ENCODE measurements at places on chromosomes 6 and 20. TPM values are rescaled to one million over a fixed set of nuclear protein-coding genes. Genes with fewer than 3 reads are reported as not detected.

DNA sequence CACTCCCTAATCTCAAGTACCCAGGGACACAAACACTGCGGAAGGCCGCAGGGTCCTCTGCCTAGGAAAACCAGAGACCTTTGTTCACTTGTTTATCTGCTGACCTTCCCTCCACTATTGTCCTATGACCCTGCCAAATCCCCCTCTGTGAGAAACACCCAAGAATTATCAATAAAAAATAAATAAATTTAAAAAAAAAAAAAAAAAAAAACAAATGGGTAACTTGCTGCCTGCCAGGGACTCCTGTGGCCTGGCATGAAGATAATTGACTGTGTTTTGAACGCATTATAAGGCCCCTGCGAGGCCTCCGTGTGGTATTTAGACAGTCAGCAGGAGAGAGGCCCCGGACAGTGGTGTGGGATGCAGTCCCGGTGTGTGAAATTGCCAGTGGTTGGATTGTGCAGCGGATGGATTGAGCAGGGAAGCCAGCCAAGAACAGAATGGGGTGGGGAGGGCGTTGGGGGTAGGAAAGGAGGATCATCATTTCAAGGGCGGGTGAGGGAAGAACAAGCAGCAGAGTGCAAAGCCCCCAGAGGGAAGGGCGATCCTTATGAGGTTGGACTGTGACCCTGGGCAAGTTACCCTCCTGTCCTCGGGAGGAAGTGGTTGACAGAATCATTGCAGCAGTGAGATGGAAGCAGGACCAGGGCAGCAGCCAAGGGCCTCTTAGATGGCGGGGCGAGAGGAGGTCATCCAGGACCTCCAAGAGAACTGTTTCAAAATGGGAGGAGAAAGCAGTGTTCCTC lies 43.3 kb downstream of the PPARD start:
- H3K27ac ChIP-seq = no peak overlapping the region
- no peak overlapping the region for H3K4me3 ChIP-seq
- peaks cover 3% of the 10 kb centered on the region for H3K4me1 ChIP-seq
- no peaks in the 10 kb centered on the region for H3K27me3 ChIP-seq

DNA sequence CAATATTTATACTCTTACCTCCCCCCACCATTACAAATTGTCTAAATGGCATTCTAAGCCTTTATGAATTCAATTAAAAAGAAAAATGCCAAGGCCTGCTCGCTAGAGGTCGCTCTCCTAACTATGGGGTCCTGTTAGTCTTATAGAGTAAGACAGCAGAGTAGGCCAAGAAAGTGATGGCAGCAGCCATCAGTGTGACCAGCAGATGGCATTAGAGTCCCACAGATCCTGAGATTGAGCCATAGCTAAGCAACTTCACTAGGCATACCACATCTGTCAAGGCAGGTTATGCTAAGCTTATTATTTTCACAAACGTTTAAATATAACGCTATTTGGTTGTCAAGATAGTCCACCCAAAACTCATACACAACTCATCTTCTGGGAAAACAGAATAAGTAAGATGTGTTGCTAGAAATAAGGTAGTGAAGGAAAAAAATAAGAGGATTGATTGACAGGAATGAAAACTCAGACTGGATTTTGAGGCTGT lies 57.6 kb upstream of the SCAF8 start:
- peak; percentile 92 for DNase-seq
- H3K27me3 ChIP-seq = no peaks in the 10 kb centered on the region
- H3K4me3 ChIP-seq = no peak overlapping the region
- no peaks in the 10 kb centered on the region for H3K36me3 ChIP-seq
- H3K27ac ChIP-seq = no peak overlapping the region

DNA sequence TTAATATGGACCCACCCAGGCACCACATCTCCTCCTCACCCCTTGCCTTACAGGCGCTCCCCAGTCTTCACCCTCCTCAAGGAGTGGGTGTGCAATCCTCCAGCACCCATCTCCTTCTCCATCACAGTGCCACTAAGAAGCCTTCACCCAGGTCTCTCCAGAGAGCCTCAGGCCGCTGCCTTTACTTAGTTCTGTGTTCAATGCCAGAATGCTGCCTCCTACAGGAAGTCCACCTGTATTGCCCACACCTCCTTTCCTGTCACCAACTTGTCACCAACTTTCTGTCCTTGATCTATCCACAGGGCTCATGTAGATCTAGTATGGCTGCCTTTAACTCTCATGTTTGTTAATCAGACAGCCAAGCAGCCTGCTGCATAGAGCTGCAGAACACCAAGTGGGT lies 586 bp upstream of the LST1 start:
- peaks cover 2% of the 10 kb centered on the region for H3K27me3 ChIP-seq
- no peak overlapping the region for H3K27ac ChIP-seq
- DNase-seq = peak; percentile 53
- H3K36me3 ChIP-seq = no peaks in the 10 kb centered on the region
- H3K4me1 ChIP-seq = peaks cover 6% of the 10 kb centered on the region

Gene SNX3
- 67.8 TPM for total RNA-seq
